ENCODE measurements at places on chromosomes 11 and 22.
A peak's percentile ranks its signal among the peaks of the same experiment; 100 is the strongest.

DNA sequence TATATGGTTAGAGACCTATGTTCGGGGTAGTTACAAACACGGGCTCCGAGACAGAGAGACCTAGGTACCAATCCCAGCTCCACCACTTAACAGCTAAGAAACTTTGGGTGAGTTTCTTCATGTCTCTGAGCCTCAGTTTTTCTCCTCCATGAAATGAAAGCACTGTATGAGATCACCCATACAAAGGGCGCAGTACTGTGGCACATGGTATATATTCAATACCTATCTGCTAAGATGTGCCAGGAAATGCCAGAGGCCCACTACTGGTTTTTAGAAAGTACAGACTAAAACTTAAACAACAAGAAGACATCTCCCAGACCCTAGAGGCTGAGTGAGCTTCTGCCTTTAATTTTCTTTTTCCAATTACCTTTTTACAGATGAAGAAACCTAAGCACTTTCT is 69.5 kb downstream of the SLC1A2 start:
- no peak for DNase-seq

- DNase-seq = no peak
These were observed at the start of gene CRACR2B for GRCh38 chr11:827897-828192. Gene CRACR2B, plus strand, starts transcription at chr11:827919. Its CDS starts 689 bp downstream, at chr11:828608.

DNA sequence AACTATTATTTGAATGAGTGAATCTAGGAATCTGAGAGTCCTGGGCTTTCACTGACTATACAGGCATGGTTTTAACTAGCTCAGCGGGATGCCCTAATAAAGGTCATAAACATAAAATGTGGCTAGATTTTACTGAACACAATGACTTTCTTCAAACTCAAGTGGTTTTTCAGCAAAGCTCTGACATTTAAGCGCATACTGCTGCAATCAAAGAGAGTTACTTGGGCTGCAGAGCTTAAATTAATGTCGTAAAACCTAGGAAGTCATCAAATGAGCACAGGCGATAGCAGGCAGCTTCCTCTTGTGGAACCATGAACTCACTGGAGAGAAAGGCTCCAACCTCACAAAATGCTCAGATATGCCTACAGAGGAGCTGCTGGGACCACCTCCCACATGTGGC is 6.7 kb downstream of the CSNK2A3 start:
- no peak for DNase-seq

DNA sequence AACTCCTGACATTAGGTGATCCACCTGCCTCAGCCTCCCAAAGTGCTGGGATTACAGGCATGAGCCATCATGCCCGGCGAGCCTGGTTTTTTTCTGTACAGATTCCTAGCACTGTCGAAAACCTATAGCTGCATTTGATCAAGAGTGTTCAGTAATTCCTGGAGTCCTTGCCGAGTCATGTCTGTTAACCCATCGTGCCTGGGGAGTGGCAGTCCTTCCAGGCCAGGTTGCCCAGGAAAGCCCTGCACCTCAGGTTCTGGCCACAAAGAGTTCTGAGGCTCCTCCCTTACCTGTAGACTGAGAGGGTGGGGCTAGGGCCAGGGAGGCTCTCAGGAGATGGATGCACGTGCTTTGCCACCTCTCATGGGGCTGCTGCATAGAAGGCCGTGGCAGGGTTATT is 17.0 kb downstream of the YDJC start:
- no peak for DNase-seq

- no peak for DNase-seq
These were observed 17.9 kb upstream of the NUCB2 start for GRCh38 chr11:17258670-17259069.

DNA sequence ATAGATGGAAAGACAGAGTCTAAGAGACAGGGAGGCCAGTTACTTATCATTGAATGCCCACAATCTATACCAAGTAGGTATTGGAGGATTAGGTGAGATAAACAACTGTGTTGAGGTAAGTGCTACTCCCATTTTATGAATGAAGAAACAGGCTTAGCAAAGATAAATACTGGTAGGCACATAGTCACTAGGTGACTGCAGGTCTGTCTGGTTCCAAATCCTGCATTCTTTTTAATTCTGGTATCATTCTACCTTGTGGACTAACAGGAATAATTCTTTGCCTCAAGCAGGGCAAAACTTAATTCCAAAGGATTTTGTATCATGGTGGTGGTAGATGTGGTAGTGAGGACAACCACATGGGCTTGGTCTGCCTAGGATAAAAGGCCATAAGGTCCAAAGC is 28.4 kb downstream of the RNF169 start:
- no peak for DNase-seq

- no peak for DNase-seq
These were observed at the start of gene TP53AIP1 for GRCh38 chr11:128942817-128943427. Gene TP53AIP1, minus strand, starts transcription at chr11:128942871. Its CDS starts 5,053 bp downstream, at chr11:128937818.

- DNase-seq = no peak
These were observed 331.8 kb downstream of the AASDHPPT start for GRCh38 chr11:106409222-106409621.

GRCh38 chr11:74043450-74043849 is 34.6 kb upstream of the UCP3 start:
- DNase-seq = no peak

- no peak for DNase-seq
These were observed 40.1 kb upstream of the WNT11 start for GRCh38 chr11:76246271-76246933.

- no peak for DNase-seq
These were observed 21.5 kb upstream of the EMID1 start for GRCh38 chr22:29183971-29184848.

GRCh38 chr11:9838229-9838628 is 174.4 kb downstream of the SWAP70 start:
- no peak for DNase-seq

- no peak for DNase-seq
These were observed 55.0 kb upstream of the VSTM5 start for GRCh38 chr11:93905384-93905783.

DNA sequence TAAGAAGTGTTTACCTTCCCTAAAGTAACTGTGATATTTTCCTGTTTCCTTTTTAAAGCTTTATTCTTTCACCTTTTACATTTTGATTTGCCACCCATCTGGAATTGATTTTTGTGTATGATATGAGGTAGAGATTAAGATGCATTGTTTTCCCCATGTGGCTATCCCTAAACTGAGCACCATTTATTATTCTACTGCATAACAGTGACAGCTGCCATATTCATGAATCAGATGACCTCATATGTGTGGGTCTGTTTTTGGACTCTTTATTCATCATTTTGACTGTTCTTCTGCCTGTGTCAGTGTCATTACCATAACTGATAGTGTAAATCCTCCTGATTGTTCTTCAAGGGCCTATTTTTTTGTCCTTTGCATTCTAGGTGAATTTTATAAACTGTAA is 50.8 kb downstream of the HIPK3 start:
- DNase-seq = no peak

DNA sequence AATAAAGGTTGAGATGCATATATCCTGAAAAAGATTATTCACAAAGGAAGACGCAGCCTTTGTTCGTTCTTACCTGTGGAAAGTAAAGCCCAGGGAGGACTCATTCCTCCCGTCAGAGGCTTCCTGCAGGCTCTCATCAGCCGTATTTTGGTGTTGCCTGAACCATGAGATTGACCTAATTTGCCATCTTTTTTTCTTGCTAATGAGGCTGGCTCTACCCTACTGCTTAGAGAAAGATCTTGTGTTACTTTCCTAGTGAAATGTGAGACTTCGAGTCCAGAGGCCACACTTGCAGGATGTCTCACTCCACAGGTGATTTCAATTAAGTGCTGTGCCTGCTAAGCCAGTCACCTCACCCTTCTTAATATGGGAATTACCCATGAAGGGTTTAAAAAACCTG is 269.9 kb downstream of the NTM start:
- DNase-seq = no peak

- no peak for DNase-seq
These were observed 208.4 kb downstream of the DDX10 start for GRCh38 chr11:108873310-108873709.

DNA sequence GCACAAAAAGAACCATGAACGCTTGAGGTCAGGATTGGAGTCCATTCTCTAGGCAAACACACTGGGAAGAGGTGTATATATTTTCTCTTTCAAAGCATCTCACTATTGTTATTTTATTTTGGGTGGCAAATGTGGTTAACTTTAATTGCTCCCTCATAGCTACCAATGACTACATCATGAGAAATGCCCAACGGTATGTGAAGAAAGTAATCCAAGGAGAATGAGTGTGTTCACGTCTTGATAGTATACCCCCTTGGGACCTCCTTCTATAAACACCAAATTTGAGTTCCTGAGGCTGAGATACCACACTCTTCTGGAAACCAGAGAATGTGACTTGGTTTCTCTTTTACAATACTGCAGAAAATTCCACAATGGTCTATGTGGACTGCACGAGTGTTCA is 15.8 kb downstream of the OR8D1 start:
- no peak for DNase-seq

DNA sequence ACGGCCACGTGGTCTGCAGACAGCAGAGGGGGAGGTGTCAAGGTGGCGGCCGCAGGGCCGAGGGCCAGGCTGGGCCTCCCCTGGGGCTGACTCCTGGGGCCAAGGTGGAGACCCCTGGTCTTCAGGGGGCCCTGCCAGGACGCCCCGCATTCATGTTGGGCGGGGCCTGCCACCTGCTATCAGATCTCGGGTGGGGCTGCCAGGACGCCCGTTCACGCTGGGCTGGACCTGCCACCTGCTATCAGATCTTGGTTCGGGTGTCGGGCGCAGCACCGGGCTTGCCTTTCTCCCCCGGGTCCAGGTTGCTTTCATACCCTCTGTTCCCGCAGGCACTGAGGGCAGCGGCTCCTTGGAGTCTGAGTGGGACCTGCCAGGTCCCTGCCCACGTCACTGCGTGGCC is 16.1 kb upstream of the MAPK11 start:
- no peak for DNase-seq

DNA sequence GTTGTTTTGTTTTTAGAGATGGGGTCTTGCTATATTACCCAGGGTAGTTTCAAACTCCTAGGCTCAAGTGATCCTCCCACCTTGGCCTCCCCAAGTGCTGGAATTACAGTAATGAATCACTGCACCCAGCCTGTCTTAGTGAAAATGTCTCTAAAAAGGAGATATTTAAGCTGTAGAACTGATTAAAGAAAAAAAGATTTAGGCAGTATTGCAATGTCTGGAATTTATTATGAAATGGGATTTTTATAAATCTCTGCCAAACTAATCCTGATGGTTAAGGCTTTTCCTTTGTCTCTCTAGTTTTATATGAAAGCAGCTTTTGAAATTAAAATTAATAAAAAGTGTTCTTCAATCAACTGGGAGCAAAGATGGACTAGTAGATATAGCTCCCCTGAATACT is 2.1 kb downstream of the PLAAT3 start:
- DNase-seq = no peak

- no peak for DNase-seq
These were observed 10.5 kb upstream of the CFAP300 start for GRCh38 chr11:102036757-102037156.

DNA sequence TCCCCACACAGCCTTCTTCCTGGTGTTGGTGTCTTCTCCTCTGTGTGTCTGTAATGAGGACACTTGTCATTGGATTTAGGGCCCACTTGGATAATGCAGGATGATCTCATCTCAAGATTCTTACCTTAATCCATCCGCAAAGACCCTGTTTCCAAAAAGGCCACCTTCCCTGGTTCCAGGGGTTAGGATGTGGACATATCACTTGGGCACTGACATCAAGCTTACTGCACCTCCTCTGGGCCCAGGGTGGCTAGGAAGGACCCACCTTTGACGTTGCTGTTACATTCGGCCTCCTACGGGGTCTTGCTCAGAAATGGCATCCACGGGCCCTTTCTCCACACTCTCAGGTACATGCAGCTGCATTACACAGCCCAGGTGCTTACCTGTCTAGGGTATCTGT is 535.9 kb downstream of the BRD1 start:
- DNase-seq = no peak

DNA sequence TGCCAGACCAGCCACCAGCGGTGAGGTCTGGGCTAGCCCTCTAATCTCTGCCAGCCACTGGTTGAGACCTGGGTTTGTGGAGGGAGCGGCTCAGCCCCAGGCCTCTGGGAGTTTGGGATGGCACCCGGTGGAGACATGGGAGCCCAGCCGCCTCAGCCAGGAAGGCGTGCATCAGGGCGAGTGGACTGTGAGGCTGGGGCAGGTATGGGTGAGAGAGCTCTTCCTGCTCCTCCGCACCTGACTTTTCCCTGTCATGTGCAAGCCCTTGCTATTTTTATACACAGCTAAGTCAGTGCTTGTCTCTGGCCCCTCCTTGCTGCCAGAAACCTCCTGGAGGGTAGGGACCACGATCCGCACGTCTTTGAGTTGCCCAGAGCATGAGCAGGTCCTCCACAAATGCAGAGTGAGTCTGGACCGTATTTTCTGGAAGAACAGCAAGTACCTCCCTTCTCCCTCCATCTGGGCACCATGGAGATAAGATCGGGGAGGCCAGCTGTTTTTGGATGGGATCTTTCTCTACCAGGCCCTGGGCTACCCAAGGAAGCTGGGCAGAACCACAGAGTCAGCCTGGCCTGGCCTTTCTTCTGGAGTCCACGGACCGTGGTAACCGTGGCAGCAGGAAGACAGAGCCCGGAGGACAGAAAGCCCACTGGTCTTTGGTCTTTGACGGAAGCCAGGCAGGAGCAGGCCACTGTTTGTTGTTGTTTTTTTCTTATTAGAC is 53.3 kb downstream of the IGLL1 start:
- DNase-seq = no peak

DNA sequence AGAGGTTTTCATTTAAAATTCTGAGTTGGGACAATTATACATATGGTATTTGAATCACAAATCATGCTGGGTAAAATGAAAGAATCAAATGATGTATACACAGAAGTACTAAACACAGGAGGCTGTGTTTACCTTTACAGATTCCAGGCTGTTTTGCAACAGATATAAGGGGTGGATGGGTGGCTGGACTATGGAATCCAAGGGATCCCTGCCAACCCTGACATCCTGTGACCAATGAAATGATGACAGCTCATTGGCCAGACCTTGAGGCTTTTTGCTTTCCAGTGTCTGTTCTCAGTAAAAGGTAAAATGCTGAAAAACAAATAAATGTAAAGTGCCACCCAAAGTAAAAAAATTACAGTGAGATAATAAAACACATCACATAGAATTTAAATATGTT is 3.3 kb upstream of the DDI1 start:
- DNase-seq = no peak

- DNase-seq = peak; percentile 0
These were observed 49.7 kb downstream of the RTL6 start for GRCh38 chr22:44448271-44448830.
